Activated CD4-positive, alpha-beta memory T cell treated with anti-CD3 and anti-CD28 coated beads, Interleukin-2, amount 10 ng/mL, durations not matched to agents 7 days and 5 days (primary cell): ENCODE measurements at places on chromosomes 2 and 18.

DNA sequence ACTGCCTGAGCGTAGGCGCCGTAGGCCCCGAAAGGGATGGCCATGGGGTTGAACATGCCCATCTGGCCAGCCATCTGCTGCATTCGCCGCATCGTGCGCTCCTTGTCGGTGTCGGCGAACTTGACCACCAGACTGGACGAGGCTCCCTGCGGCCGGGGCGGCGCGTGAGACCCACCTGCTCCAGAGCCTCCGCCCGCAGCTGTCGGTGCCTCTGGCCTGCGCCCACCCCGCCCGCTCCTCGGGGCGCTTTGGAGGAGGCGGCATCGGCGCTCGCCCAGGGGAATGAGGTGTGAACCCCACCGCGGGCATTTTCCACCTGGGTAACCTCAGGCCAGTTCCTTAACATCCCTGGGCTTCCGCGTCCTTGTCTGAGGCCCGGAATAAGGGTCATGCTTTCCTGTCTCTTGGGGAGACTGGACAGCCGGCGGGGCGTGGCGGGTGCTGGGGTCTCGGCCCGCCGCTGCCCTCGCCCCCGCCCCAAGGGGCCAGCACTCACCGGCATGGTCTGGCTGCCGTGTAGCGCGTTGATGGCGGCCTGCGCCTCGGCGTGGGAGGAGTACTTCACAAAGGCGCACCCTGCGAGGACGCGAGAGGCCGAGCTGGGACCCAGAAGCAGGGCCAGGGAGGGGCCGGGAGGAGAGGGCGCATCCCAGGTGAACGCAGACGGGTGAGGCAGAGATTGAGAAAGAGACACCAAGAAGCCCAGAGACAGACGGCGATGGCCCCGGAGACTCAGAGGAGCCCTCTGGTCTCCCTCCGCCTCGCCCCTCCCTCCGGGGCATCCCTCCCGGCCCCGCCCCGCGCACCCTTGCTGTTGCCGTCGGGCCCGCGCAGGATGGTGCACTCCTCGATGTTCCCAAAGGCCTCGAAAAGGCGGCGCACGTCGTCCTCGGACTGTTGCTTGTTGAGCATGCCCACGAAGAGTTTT lies 291.0 kb downstream of the CELF4 start:
- DNase-seq, result no peak
- H3K36me3 ChIP-seq, result no peaks in the 10 kb centered on the region
- no peak overlapping the region for H3K4me3 ChIP-seq
- peaks cover 12% of the 10 kb centered on the region for H3K27me3 ChIP-seq
- no peak overlapping the region for H3K27ac ChIP-seq

DNA sequence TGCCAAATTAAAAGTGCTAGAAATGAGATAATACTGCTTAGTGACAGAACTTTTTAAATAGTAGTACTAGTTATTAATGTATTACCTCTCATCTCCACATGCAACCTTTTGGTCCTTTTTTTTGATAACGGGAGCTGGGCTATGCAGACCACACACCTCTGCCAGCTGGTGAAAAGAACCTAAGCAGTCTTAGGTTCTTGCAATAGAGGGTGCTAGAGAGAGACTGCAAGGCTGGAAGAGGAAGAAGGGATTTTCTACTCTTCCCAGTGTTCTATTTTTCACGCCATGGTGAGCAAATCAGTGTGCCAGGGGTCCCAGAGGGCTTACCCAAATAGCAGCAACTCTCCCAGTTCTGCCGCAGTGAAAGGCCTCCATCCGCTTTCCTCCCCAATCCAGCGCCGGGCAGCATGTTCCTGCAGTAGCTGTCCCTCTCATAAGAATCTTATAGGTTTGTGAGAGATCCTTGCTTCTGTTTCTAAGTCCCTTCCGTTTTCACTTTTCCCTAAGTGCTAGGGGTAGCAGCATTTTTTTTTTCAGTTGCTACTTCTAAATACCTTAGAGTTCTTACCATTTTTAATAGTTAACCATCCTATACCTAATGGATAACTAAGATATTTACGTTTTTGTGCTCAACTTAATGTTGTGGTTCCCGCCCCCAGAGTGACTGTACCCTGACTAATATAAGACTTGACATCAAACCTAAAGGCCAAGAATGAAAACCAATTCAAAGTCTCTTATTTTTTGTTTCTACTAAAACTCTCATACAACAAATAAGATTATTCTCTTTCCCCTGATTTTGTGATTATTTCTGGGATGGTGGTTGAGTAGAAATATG lies 69.4 kb upstream of the UBE2E3 start:
- no peak overlapping the region for H3K27ac ChIP-seq
- no peaks in the 10 kb centered on the region for H3K36me3 ChIP-seq
- DNase-seq, result no peak
- H3K4me1 ChIP-seq, result no peaks in the 10 kb centered on the region
- peaks cover 16% of the 10 kb centered on the region for H3K27me3 ChIP-seq
- no peak overlapping the region for H3K4me3 ChIP-seq

DNA sequence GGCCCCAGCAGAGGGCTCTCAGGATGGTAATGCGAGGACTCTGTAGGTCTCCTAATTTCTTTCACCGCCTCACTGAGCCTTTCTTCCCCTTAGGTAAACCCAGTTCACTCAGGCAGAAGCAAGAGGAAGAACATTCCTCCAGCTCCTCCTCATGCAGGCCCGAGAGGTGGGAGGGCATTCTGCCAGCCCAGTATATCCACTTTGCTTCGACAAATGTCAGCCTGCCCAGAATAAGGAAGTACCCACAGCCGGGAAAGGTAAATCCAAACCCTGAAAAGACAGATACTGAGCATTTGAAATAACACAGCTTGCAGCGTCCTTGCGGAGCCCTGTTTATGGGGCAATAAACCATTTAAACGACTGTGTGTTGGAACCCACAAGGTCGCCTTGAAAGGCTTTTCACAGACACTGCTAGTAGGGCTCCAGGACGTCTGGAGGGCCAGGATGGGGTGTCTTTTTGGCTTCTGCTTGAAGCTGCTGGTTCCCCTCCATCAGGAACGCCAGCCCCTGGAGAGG lies 63.0 kb upstream of the STPG4 start:
- DNase-seq, result no peak
- no peaks in the 10 kb centered on the region for H3K36me3 ChIP-seq
- no peaks in the 10 kb centered on the region for H3K4me1 ChIP-seq
- H3K27ac ChIP-seq, result no peak overlapping the region
- H3K4me3 ChIP-seq, result no peak overlapping the region
- peaks cover 17% of the 10 kb centered on the region for H3K27me3 ChIP-seq

GRCh38 chr2:200625958-200626363 lies 40.1 kb downstream of the AOX1 start:
- H3K27ac ChIP-seq, result no peak overlapping the region
- H3K27me3 ChIP-seq, result peaks cover 23% of the 10 kb centered on the region
- no peak overlapping the region for H3K4me3 ChIP-seq
- H3K4me1 ChIP-seq, result peaks cover 2% of the 10 kb centered on the region
- no peak for DNase-seq
- H3K36me3 ChIP-seq, result no peaks in the 10 kb centered on the region

GRCh38 chr2:238576674-238577073 lies 149.9 kb downstream of the ASB1 start:
- no peaks in the 10 kb centered on the region for H3K4me1 ChIP-seq
- H3K36me3 ChIP-seq, result no peaks in the 10 kb centered on the region
- no peak overlapping the region for H3K4me3 ChIP-seq
- no peak for DNase-seq
- no peaks in the 10 kb centered on the region for H3K27me3 ChIP-seq

DNA sequence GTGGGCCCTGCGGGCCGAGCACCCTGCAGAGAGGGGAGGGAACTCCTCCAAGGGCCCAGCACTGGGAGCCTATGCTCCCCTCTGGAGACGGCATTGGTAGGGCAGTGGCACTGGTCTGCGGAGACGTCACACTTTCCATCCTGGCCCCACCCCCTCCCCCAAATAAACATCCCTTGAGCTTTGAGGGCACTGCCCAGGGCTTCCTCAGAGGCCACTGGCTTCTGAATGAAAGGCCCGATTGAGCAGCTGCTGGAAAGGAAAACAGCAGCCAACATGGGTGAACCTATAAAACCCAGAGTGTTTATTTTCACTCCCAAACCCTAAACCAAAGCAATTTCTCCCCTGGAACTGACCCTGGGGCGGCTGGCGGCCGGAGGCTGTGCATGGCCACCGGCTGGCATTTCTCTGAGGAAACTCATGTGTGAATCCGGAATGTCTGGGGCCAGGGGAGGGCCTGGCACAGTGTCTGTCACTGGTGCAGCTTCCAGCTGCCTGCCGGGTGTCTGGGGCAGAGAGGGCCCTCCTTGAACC lies 138.9 kb downstream of the DYSF start:
- no peak for DNase-seq
- no peaks in the 10 kb centered on the region for H3K4me1 ChIP-seq

- H3K36me3 ChIP-seq, result peaks cover 2% of the 10 kb centered on the region
- no peak for DNase-seq
- peaks cover 1% of the 10 kb centered on the region for H3K27me3 ChIP-seq
- H3K27ac ChIP-seq, result no peak overlapping the region
- H3K4me3 ChIP-seq, result no peak overlapping the region
These were observed 108.8 kb downstream of the LPIN1 start for GRCh38 chr2:11855064-11855760.

GRCh38 chr18:13436576-13436975 lies 218.0 kb downstream of the LDLRAD4 start:
- peak overlapping the region; percentile 30 for H3K4me3 ChIP-seq
- no peaks in the 10 kb centered on the region for H3K36me3 ChIP-seq
- DNase-seq, result peak; percentile 42
- H3K27me3 ChIP-seq, result no peaks in the 10 kb centered on the region

DNA sequence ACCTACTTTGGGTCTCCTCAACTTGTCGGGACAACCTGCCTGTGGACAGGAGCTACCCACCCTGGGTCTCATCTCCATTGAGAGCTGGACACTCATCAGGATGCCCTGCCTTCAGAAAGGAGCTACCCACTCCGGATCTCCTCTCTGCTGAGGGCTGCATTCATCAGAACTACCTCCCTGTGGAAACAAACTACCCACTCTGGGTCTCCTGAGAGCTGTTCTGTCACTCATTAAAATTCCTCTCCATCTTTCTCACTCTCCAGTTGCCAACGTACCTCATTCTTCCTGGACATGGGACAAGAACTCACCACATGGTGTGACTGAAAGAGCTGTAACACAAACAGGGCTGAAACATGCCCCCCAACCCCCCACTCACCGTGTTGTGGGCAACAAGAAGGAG lies 22.5 kb upstream of the UBE2F start:
- H3K27ac ChIP-seq, result peak overlapping the region; percentile 97
- H3K4me3 ChIP-seq, result no peak overlapping the region
- no peak for DNase-seq
- H3K4me1 ChIP-seq, result peaks cover 71% of the 10 kb centered on the region

DNA sequence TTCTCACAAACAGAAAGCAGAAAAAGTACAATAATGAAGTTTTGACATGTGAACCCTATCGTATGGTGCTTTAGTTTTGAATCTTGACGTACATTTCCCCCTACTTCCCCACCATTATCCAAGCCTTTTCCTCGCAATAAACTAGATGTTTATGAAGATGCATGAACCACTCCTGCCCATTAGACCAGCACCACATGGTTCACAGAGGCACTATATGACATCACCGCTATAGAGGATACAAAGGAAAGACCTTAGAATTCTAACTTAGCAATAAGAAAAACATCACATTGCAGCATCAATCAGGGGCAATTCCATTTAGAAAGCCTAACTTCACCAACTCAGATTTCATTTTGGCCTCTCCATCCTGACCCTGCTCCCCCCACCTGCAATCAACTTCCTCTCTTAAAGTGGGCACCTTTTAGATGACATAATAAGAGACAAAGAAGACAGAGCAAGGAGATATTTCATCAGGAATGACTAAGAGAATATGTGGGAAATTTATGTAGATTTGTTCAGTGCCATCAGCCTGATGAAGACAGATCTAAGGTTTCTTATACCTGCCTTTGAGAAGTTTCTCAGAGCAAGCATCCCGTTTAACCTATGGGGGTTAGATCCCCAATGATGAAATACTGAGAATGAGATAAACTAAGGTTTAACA lies 124.9 kb downstream of the PIGN start:
- H3K36me3 ChIP-seq, result peaks cover 9% of the 10 kb centered on the region
- H3K27ac ChIP-seq, result no peak overlapping the region
- no peaks in the 10 kb centered on the region for H3K27me3 ChIP-seq
- no peaks in the 10 kb centered on the region for H3K4me1 ChIP-seq

DNA sequence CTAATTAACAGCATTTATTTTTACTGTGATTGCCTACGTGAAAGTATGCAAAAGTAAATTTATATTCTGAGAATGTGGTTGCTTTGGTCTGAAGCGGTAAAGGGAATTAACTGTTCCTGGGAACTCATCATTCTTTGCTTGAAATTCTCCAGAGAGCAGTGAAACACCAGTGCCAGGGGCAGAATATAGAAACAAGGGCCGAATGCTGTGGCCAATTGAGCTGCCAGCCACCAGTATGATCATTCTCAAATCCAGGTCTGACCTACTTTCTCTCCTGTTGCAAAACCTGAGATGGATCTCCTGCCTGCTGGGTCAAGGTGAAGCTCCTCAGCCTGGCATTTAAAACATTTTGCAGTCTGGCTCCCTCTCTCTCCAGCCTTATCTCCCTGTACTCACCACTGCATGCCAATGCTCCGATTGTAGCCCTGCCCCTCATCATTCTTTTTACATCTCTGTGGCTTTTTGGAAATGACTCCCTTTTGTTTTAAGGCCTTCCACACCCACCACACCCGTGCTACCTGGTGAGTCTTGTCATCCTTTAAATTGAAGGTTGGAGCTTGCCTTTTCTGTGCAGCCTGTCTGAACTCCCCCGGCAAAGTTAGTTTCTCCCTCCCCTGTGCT lies 94.5 kb upstream of the TMEM178A start:
- H3K27ac ChIP-seq, result no peak overlapping the region
- H3K4me1 ChIP-seq, result no peaks in the 10 kb centered on the region
- DNase-seq, result no peak
- no peaks in the 10 kb centered on the region for H3K36me3 ChIP-seq

DNA sequence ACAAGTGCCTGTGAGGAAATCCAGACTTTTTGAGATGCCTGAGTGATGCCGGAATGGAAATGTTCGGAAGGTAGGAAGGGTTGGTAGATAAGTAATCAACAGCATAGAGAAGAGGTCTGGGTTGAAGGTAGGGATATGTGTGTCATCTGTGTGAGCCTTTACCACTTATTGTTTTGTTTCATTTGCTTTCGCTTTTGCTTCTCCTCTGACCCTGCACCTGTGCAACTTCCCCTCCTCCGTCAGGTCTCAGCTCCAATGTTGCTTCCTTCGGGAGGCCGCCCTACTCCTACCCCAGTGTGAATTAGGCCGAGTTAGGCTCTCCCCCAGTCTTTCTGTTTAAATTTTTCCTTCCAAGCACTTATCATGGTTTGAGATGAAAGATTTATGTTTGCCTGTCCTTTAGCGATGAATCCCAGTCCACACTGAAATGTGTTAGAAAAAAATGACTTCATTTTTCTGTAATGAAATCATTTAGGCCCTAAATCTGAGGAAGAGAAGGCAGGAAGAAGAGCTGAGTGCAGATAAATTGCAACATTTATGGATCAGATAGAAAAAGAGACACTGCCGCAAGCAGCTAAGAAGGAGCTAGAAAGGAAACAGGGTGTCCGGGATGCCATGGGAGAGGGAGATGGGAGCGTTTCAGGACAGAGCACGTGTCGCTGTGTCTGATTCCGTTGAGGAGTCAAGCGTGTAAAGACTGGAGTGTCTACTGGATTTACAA lies 139.6 kb upstream of the PELI1 start:
- peak; percentile 33 for DNase-seq
- no peaks in the 10 kb centered on the region for H3K4me1 ChIP-seq
